ENCODE measurements at places on chromosomes 16 and 17.

DNA sequence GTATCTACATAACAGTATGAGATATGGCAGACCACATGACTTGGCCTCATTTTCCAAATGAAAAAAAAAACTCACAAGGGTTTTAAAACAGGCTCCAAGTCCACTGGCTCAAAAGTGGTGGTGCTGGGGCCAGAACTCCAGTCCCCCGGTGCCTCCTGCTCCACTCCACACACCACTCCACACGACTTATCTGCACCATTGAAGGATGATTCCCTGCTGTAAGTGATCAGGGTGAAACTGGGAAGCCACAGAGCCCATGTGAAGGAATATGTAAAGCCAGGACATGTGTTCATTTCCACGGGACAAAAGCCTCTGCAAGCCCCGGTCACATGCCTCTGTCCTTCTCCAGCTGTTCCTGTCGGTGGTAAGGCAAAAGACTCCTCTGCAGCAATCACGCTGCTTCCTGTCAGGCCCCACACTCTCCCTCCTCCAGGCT, 97.2 kb downstream of the ZNF18 start:
- no peak for DNase-seq

DNA sequence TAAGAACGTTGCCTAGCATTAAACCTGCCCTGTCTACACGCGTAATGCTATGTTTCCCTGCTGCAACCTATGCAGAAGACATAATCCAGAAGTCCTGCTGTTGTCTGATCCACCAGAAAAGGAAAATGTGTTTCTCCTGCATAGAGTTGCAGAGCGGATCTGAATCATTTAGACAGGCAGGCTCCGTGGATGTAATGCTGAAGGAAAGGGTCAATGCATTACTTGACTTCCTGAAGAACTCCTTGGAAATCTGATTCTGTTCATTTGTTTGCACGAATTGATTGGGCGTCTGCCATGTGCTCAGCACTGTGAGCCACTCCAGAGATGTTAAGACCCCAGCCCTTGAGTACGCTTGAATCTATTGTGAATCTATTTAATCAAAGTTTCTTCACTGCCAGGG, 83.4 kb downstream of the FOXL1 start:
- no peak for DNase-seq

DNA sequence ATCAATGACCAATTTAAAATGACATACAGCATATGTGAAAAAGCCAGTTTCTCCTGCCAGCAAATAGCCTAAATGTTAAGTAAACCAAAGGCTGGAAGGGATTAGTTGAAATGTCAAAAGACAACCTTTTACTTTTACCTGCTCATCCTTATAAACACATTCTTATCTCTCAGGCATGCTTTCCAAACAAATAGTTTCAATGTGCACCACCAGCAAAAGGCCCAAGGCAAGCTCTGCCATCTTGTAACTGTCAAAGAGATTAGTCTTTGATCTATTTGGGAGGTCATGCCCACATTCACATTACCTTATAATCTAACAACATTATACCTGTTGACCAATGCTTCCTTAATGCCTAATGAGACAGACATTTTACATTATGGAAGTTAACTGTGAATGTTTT, 132.2 kb upstream of the NACA2 start:
- no peak for DNase-seq

DNA sequence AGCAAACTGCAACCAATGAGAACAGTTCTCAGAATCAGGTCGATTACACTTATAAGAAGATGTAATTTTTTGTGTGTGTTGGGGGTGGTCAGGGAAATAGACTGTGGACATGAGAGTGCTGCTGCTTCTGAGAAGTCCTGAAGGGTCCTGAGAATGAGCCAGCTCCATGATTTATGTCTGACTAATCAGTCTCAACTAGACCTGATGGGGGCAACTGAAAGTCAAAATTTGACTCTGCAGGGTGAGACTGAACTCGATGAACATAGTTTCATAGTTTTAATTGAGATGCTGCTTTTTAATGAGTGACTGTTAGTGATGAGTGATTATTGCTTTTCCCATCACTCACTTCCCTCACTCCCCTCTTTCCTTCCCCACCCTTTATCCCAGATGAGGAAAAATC, 37.3 kb downstream of the SMARCE1 start:
- DNase-seq, result no peak

GRCh38 chr17:9912121-9913099, 7.3 kb upstream of the RCVRN start:
- no peak for DNase-seq

DNA sequence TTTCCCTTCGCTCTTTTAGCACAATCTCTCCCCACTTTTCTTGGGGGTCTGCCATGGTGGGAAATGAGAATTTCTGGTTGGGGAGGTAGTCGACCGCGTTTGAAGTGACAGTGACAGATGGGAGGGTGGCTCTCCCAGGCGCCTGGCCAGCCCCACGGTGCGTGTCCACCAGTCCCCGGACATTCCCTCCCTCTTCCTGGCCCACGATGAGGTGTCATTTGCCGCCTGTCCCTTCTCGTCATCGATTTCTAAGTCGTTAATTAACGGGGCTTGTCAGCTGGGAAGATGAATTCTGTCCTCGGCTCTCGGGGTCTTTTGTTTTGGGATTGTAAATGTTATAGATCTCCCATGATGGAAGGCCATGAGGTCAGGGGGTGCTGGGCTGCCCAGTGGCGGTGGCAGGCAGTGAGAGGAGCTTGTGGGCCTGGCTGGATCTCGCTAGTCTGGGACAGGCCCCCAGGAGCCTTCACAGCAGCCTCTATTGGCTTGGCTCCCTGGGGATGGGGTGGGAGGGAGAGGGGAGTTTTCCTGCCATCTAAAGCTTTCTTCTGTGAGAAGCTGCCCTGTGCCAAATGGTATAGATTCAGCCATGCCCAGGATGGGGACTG, 164.2 kb downstream of the MRM1 start:
- no peak for DNase-seq

GRCh38 chr16:23729503-23730424, 16.7 kb upstream of the ERN2 start:
- DNase-seq, result no peak
